ENCODE measurements at places on chromosomes 5 and 9. TPM values are rescaled to one million over a fixed set of nuclear protein-coding genes. Genes with fewer than 3 reads are reported as not detected.

Gene ZMAT2
- total RNA-seq, result 43.3 TPM

Gene PDZD2
- not detected for total RNA-seq

Gene ODF2
- 77.5 TPM for total RNA-seq

Gene TSLP
- 0.18 TPM for total RNA-seq

Gene CCNJL
- 0.23 TPM for total RNA-seq

All from activated CD8-positive, alpha-beta T cell treated with anti-CD3 and anti-CD28 coated beads, Interleukin-2, amount 10 ng/mL, durations not matched to agents 7 days and 5 days (primary cell).